Colonic mucosa (tissue), 4 donors: ENCODE measurements at places on chromosomes 11 and 22. TPM values are rescaled to one million over a fixed set of nuclear protein-coding genes. Genes with fewer than 3 reads are reported as not detected.

RNF215 gene
- 9.4 TPM for total RNA-seq

DNA sequence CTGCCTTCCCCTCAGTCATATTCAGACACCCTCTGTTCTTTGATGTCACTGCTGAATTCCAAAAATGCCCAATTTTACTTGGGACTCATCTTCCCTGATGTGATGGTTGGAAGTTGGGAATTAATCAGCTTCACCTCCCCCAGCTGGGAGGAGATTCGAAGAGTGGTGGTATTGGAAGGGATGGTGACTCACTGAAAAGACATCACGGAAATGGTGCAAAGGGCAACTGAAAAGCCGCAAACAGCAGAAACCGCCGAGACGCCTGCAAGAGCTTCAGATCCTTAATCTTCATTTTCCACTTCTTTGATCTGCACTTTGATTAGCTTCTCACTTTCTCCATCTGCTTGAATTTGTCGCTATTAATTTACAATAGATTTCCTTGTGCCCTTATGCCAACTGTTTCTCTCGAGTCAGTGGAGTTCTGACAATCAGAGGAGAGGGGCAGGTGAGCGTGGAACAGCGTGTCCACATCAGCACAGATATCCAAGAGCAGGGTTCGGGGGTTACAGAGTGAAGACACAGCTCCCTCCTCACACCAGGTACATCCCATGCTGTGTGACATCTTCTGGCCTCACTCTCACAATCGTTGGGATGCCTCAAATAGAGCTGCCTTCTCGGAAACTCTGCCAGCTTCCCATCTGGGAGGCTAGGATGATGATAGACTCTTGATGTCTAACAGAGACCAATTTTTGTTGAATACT, 325.4 kb downstream of the BRD1 start:
- no peak overlapping the region for H3K4me3 ChIP-seq
- H3K4me1 ChIP-seq: no peaks in the 10 kb centered on the region
- H3K27me3 ChIP-seq: no peaks in the 10 kb centered on the region

MMP13 gene
- total RNA-seq: not detected

GAB4 gene
- total RNA-seq: not detected
